ENCODE measurements at places on chromosomes 12 and 14. TPM values are rescaled to one million over a fixed set of nuclear protein-coding genes. Genes with fewer than 3 reads are reported as not detected.

- H3K36me3 ChIP-seq: no peaks in the 10 kb centered on the region
- H3K27me3 ChIP-seq: peaks cover 4% of the 10 kb centered on the region
- no peaks in the 10 kb centered on the region for H3K4me1 ChIP-seq
Observed at GRCh38 chr12:105724641-105725040, 394.1 kb downstream of the C12orf75 start.

GRCh38 chr12:122861587-122861970 is 26.3 kb downstream of the HIP1R start:
- no peak overlapping the region for H3K27ac ChIP-seq
- peaks cover 12% of the 10 kb centered on the region for H3K36me3 ChIP-seq
- no peaks in the 10 kb centered on the region for H3K4me1 ChIP-seq
- H3K27me3 ChIP-seq: no peaks in the 10 kb centered on the region
- H3K4me3 ChIP-seq: no peak overlapping the region
- no peak for DNase-seq

DNA sequence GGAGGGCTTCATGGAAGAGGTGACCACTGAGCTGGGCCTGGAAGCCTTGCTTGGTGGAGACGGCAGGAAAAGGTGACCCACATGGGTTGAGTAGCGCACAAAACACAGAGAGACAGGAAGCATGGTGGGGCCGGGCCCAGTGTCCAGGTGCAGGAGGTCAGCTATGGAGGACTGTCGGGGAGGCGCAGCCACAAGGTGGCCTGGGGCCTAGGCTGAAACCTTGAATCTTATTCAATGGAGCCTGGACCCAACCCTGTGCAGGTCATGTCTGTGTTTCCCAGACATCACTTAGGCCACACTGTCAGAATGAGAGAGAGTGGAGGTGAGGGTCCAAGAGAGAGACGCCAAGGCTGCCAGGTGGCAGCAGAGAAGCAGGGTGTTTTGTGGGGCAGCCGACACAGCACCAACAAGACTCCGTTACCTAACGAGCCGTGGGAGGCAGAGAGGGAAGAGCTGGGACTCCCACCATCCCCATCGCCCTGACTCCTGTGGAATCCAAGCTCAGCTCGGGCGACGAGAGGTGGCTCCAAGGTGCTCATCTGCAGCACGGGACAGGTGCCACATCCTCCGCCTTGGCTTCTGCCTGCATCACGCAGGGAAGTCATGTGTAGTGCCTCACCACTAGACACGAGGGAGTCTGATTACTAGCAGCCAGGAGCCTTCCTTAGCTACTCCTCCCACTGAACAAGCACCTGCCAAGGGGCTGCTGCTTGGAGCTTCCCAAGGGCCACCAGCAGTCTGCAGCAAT is 38.7 kb downstream of the DEGS2 start:
- peaks cover 5% of the 10 kb centered on the region for H3K4me1 ChIP-seq
- peaks cover 78% of the 10 kb centered on the region for H3K36me3 ChIP-seq
- H3K4me3 ChIP-seq: no peak overlapping the region
- H3K27me3 ChIP-seq: no peaks in the 10 kb centered on the region

DNA sequence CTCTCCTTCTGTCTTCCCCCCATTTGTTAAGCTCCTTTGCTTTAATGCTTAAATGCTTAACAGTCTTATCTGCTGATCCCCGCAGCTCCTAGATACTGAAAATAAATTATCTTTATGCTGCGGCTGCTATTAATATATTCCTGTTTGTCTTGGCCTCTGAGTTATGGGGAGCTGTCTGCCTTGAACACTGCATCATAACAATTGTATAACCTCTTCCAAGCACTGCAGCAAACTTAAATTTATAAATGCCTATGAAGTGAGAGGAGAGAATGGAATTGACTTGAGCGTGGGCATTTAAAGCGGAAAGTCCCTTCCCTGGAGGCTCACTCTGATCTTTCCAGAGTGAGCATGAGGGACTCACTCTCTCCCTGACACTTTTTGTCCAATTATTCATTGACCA is 23.1 kb upstream of the DCP1B start:
- H3K27ac ChIP-seq: no peak overlapping the region
- DNase-seq: no peak
- H3K27me3 ChIP-seq: peaks cover 25% of the 10 kb centered on the region
- H3K4me1 ChIP-seq: no peaks in the 10 kb centered on the region
- no peaks in the 10 kb centered on the region for H3K36me3 ChIP-seq

DNA sequence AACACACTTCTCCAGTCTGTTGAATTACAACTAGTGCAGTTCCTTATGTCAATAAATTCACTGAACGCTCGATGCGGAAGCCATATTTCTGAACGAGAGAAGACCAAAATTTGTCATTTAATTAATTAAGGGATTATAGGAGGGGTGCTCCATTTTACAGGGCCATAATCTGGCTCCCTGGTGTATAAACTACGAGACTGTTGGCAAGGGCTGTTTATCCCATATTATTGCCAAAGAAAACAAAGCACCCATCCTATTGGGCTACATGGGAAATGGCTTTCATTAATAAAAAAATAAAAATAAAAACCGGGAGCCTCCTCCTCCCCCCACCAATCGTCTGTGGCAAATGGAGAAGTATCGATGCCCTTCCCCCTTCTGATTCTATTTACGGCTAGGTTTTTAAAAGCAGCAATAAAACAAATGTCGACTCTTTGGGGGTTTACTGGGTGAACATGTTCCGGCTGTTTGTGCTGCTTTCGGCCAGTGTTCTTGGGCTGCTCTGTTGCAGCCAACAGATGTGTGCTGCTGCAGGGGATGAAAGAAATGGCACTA is 24.8 kb downstream of the ATF7 start:
- peaks cover 14% of the 10 kb centered on the region for H3K4me1 ChIP-seq
- H3K27me3 ChIP-seq: no peaks in the 10 kb centered on the region
- H3K27ac ChIP-seq: no peak overlapping the region
- no peak for DNase-seq

Gene ANKRD33
- not detected for total RNA-seq

Measured in activated CD4-positive, alpha-beta memory T cell treated with anti-CD3 and anti-CD28 coated beads, Interleukin-2, amount 10 ng/mL, durations not matched to agents 7 days and 5 days (primary cell).